SK-N-SH treated with all-trans-retinoic acid at 6 μM for 48 hours (cell line): ENCODE measurements at places on chromosomes 1 and 21.

- no peak for ATAC-seq
These were observed 570.9 kb upstream of the CAMK1G start for GRCh38 chr1:209012443-209013196.

DNA sequence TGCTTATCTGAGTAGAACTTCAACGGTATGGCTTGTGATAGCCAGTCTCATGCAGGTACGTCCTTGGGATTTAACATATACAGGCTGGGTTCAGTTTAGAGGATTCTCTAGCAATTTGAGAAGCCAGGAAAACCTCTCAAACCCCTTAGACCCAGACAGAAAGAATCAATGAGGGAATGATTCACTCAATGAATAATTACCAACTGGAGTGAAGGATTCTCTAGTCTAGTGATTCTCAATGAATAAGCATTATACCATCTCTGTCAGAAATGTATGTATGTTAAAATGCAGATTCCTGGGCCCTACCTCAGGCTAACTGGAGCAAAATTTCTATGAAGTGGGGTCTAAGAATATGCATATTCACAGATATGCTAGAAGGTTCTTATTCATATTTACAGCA is 54.5 kb upstream of the APP start:
- no peak for ATAC-seq

DNA sequence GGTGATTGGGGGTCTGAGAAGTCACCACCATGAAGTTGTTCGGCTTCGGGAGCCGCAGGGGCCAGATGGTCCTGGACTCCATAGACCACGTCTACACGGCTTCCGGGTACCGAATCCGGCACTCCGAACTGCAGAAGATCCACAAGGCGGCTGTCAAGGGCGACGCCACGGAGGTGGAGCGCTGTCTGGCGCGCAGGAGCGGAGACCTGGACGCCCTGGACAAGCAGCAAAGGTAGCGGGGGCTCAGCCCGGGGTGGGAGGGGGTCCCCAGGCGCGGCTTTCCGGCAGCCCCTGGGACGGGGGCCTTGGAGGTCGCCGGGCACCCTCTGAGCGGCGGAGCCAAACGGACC is 146.5 kb downstream of the LIPI start:
- peak; percentile 77 for ATAC-seq

DNA sequence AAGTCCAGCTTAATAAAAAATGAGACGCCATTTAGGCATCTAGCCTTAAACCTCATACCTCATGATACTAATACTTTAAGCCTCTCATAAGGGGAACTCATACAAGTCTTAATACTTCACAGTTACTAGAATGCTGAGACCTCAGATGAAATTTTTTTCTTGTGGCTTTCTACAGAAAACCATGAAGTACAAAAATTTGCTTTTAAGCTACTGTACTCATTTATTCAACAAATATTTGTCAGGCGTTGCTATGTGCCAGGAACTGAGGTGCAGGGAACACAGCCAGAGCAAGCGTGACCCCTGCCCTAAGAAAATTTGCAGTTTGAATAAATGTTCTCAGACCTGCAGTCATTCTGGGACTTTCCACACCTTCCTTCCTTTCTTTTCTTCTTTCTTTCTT is 150.6 kb downstream of the MRPL39 start:
- no peak for ATAC-seq

GRCh38 chr1:173297798-173298391 is 90.8 kb upstream of the TNFSF4 start:
- no peak for ATAC-seq

- ATAC-seq: peak; percentile 49
These were observed 25.9 kb downstream of the GREM2 start for GRCh38 chr1:240586006-240586405.

DNA sequence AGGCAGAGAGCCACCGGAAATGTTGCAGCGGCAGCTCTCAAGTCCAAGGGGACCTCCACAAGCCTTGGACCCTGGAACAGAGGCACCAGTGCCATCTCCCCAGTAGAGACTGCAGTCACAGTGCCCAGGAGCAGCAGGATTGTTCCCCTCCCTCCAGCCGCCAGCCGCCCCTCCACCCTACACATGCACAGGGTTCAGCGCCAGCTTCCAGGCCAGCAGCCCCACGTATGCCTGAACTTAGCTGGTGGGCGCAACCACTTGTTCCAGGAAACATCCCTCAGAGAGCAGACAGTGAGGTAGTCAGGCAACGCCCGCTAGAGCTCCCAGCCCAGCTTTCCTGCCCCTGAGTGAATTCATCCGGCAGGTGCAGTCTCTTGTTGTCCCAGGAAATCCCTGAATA is 1098.1 kb upstream of the NCAM2 start:
- ATAC-seq: no peak

DNA sequence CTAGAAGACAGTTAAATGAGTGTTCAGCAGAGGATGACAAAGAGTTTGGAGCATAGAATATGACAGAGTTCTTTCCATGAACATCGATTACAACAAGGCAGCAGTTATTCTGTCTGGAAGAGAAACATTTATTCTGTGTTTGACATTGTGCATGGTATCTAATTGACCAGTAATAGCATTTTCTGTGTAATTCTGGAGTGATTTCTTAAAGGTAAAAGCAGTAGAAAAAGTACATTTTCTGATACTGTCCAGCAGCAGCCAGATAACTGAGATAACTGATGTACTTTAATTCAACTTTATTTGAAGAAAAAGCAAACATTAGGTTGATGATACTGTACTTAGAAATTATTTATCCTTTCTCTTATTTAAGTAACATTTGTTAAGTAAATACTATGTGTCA is 497.1 kb downstream of the AGBL4 start:
- peak; percentile 41; the same call in 2 of the 3 replicates for ATAC-seq

DNA sequence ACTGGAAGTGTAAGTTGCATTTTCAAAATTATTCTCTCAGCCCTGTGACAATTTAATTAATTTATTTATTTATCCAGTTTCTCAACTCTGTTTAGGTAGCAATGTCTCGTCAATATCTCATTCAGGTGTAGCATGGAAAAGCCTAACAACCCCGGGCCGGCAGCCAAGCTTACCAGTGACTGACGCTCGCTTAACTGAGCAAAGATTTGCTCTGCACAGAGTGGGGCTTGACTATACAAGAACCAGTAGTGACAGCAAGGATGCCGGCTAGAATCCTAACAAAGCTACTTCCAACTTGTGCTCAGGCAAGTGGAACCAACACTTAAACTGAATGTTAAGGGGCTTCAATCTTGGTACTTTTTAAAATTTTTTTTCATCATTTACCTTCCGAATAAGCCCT is 80.9 kb upstream of the ESRRG start:
- no peak for ATAC-seq

GRCh38 chr1:10724948-10725847 is 71.2 kb downstream of the CASZ1 start:
- peak; percentile 91 for ATAC-seq

- ATAC-seq: no peak
These were observed 94.1 kb downstream of the CNIH3 start for GRCh38 chr1:224710196-224710595.
